ENCODE measurements at places on chromosomes 12 and 14. TPM values are rescaled to one million over a fixed set of nuclear protein-coding genes. Genes with fewer than 3 reads are reported as not detected.

SLC6A15 gene
- total RNA-seq, result not detected

SLCO1B1 gene
- not detected for total RNA-seq

ACSS3 gene
- 1.9 TPM for total RNA-seq

GRCh38 chr14:54716862-54717261, 149.9 kb downstream of the SAMD4A start:
- no peak overlapping the region for H3K4me3 ChIP-seq
- H3K27me3 ChIP-seq, result no peaks in the 10 kb centered on the region
- no peak for DNase-seq
- H3K27ac ChIP-seq, result no peak overlapping the region
- H3K36me3 ChIP-seq, result peaks cover 2% of the 10 kb centered on the region
- peaks cover 47% of the 10 kb centered on the region for H3K4me1 ChIP-seq

- H3K36me3 ChIP-seq, result peaks cover 4% of the 10 kb centered on the region
- no peak for DNase-seq
- no peak overlapping the region for H3K27ac ChIP-seq
- H3K27me3 ChIP-seq, result no peaks in the 10 kb centered on the region
- H3K4me3 ChIP-seq, result no peak overlapping the region
These were observed 19.3 kb upstream of the MMP17 start for GRCh38 chr12:131808744-131809371.

Data from chondrocyte (in vitro differentiated cells).